ENCODE measurements at places on chromosomes 13 and 19.
A peak's percentile ranks its signal among the peaks of the same experiment; 100 is the strongest.

GRCh38 chr13:50152224-50152623, 137.0 kb downstream of the KCNRG start:
- DNase-seq: no peak
- no peak overlapping the region for H3K27ac ChIP-seq
- H3K4me1 ChIP-seq: no peaks in the 10 kb centered on the region
- no peaks in the 10 kb centered on the region for H3K27me3 ChIP-seq

DNA sequence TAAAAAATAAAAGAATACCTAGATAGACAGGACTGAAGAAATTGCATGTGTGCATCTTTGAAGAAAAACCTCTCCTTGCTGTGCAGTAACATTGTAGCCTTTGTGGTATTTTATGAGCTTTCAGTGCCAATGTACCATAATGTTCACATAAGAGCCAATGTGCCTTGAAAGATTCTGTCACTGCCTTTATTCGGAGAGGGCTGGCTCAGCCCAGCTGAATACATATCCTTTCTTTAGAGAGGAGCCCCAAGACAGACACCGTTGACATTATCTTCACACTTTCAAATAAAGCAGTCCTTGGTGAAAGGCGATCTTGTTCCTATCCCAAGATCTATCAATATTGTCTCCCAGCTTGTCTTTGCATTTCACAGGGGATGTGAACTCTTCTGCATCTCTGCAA, 18.5 kb upstream of the CNMD start:
- H3K4me3 ChIP-seq: no peak overlapping the region
- DNase-seq: no peak
- no peaks in the 10 kb centered on the region for H3K4me1 ChIP-seq
- no peak overlapping the region for H3K27ac ChIP-seq
- no peaks in the 10 kb centered on the region for H3K36me3 ChIP-seq

DNA sequence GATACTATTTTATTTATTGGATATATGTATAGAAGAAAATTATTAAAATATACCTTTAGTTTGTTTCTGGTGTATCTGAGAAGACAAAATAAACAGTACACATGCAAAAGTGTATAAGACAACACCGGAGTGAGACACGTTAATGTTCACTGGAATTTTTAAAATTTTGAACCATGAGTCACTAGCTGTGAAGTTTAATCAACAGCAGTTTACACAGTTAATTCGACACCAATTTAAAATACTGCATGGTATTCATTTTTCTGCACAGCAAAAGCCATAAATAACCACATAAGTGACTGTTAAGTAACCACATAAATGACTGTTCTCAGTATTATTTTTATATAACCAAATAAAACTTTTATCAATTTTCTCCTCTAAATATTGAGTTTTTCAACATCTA, 418.7 kb upstream of the NBEA start:
- no peak overlapping the region for H3K4me3 ChIP-seq
- no peaks in the 10 kb centered on the region for H3K27me3 ChIP-seq
- H3K36me3 ChIP-seq: no peaks in the 10 kb centered on the region
- H3K27ac ChIP-seq: no peak overlapping the region
- H3K4me1 ChIP-seq: no peaks in the 10 kb centered on the region

GRCh38 chr13:107864543-107865317, 350.6 kb downstream of the LIG4 start:
- no peak overlapping the region for H3K27ac ChIP-seq
- H3K4me1 ChIP-seq: no peaks in the 10 kb centered on the region
- no peak for DNase-seq
- peaks cover 10% of the 10 kb centered on the region for H3K27me3 ChIP-seq

GRCh38 chr13:99144306-99144705, 56.3 kb upstream of the UBAC2 start:
- DNase-seq: no peak
- H3K27me3 ChIP-seq: no peaks in the 10 kb centered on the region
- no peaks in the 10 kb centered on the region for H3K36me3 ChIP-seq
- no peaks in the 10 kb centered on the region for H3K4me1 ChIP-seq
- no peak overlapping the region for H3K4me3 ChIP-seq
- no peak overlapping the region for H3K27ac ChIP-seq

DNA sequence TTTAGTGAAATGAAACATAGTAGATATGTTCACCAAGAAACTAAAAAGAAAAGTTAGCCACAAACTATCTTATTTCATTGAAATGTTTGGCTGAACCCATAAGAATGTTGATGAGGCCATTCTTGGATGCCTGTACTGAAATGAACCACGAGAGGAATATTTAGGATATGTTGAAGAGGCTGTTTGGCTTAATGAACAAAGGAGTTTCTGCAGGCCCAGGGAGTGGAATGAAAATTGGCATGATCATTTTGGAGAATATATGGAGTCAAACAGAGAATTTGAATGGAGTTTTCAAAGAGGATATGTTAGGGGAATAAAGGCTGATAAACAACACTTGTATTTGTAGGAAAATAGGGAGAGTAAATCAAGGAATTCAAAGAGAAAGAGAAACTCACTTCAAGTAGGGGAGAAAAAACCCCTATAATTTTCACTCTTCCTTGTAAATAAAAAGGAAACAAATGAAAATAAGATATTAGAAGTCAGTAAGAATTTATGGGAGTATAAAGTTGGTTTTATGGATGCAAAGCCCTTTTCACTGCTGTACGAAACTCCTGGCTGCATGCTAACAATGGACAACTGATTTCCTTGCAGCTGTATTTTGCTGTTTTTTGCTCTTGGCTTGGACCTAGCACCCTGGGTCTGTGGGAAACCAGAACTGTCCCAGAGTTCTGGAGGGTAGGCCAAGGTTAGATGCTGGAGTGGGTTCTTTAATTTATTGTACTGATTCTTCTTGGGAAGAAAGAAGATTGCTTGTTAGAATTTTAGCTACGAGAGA, 36.5 kb downstream of the KL start:
- peaks cover 2% of the 10 kb centered on the region for H3K27me3 ChIP-seq
- no peaks in the 10 kb centered on the region for H3K36me3 ChIP-seq
- H3K4me1 ChIP-seq: no peaks in the 10 kb centered on the region
- H3K27ac ChIP-seq: no peak overlapping the region
- no peak overlapping the region for H3K4me3 ChIP-seq

GRCh38 chr13:99374169-99374991, 67.2 kb upstream of the GPR183 start:
- no peaks in the 10 kb centered on the region for H3K27me3 ChIP-seq
- no peak for DNase-seq
- H3K27ac ChIP-seq: peak overlapping the region; percentile 55
- no peaks in the 10 kb centered on the region for H3K36me3 ChIP-seq

GRCh38 chr19:47188507-47189033, 42.4 kb downstream of the BBC3 start:
- H3K27ac ChIP-seq: no peak overlapping the region
- H3K27me3 ChIP-seq: no peaks in the 10 kb centered on the region
- no peak overlapping the region for H3K4me3 ChIP-seq
- peaks cover 52% of the 10 kb centered on the region for H3K4me1 ChIP-seq
- no peaks in the 10 kb centered on the region for H3K36me3 ChIP-seq
- no peak for DNase-seq

- no peak within 1 kb of the TSS for H3K4me3 ChIP-seq
- no peaks in the 10 kb centered on the region for H3K36me3 ChIP-seq
- DNase-seq: no peak
These were observed at the start of the genes PEG3 and ZIM2 for GRCh38 chr19:56840451-56841192. Gene PEG3, minus strand, starts transcription at chr19:56840726. Its CDS starts 16,071 bp downstream, at chr19:56824655. Gene ZIM2, minus strand, starts transcription at chr19:56840726. Its CDS starts 16,449 bp downstream, at chr19:56824277.

- H3K27me3 ChIP-seq: no peaks in the 10 kb centered on the region
- H3K27ac ChIP-seq: no peak overlapping the region
- no peak overlapping the region for H3K4me3 ChIP-seq
- no peak for DNase-seq
These were observed 120.7 kb downstream of the RXFP2 start for GRCh38 chr13:31860002-31860401.

GRCh38 chr13:33279414-33280278, 5.9 kb downstream of the STARD13 start:
- DNase-seq: no peak
- no peaks in the 10 kb centered on the region for H3K36me3 ChIP-seq
- no peaks in the 10 kb centered on the region for H3K27me3 ChIP-seq
- no peaks in the 10 kb centered on the region for H3K4me1 ChIP-seq

DNA sequence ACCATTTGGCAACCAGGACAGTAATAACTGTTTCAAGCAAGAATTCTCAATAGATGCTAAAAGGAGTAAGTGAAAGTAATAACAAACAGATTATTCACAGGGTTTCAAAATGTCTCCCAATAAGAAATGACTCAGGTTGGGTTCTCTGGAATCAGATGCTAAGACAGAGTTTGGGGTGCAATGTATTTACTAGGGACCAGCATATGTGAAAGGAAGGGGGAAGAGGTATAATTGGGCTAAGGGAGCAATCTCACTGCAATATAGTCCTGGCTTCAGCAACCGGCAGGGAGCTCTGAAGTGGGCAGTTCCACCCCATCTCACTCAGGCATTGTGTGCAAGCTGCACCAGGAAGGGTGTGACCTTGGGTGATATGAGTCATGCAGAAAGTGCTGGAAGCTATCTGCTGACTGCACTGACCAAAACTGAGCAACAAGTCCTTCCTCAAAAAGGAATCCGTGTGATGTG, 23.4 kb downstream of the ZDHHC20 start:
- peak; percentile 4 for DNase-seq
- H3K27ac ChIP-seq: no peak overlapping the region
- no peak overlapping the region for H3K4me3 ChIP-seq

DNA sequence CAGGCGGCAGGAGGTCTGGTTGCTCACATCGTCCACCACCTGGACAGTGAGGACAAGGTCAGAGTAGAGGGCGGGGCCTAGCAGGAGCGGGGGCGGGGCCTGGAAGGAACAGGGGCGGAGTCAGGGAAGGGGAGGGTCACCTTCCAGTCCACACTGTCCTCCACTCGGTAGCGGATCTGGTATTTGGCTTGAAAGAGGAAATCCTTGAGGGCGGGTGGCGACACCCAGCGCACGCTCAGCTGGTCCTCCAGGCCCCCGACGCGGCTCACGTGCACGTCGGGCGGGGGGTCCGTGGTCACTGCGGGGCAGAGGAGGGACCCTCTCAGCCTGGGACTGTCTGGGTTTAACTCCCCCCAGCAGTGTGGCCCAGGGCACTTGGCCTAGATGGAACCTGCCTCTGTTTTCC, 8.2 kb downstream of the REX1BD start:
- peaks cover 12% of the 10 kb centered on the region for H3K4me1 ChIP-seq
- no peak overlapping the region for H3K27ac ChIP-seq
- DNase-seq: no peak

- no peak for DNase-seq
- no peaks in the 10 kb centered on the region for H3K27me3 ChIP-seq
- no peaks in the 10 kb centered on the region for H3K36me3 ChIP-seq
- no peak overlapping the region for H3K27ac ChIP-seq
- no peak overlapping the region for H3K4me3 ChIP-seq
These were observed 42.2 kb downstream of the COL4A1 start for GRCh38 chr13:110264685-110265275.

DNA sequence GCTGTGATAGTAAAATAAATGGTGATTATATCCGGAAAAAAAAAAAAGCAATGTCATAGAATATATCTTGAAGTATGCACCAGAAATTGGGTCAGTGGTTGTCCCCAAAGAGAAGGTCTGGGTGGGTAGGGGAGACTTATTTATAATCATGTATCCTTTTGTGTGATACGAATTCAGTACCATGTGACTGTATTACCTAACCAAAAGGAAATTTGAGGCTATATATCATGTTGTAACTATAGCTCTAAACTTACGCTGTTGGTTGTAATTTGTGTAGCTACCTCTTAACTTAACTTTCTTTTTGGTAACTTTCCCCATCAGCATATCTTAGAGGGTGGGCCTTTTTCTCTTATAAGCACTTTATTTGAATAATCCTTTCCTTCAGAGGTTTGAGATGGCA, 25.2 kb upstream of the KCTD4 start:
- no peak overlapping the region for H3K27ac ChIP-seq
- H3K27me3 ChIP-seq: no peaks in the 10 kb centered on the region
- H3K4me3 ChIP-seq: no peak overlapping the region

- no peaks in the 10 kb centered on the region for H3K27me3 ChIP-seq
- no peaks in the 10 kb centered on the region for H3K36me3 ChIP-seq
- no peak overlapping the region for H3K27ac ChIP-seq
- no peak for DNase-seq
- no peaks in the 10 kb centered on the region for H3K4me1 ChIP-seq
These were observed 457.2 kb downstream of the IRS2 start for GRCh38 chr13:109329175-109329574.

GRCh38 chr19:28949535-28949934, 263.4 kb downstream of the UQCRFS1 start:
- H3K27ac ChIP-seq: no peak overlapping the region
- H3K4me3 ChIP-seq: no peak overlapping the region
- no peaks in the 10 kb centered on the region for H3K4me1 ChIP-seq
- DNase-seq: no peak
- no peaks in the 10 kb centered on the region for H3K27me3 ChIP-seq
- H3K36me3 ChIP-seq: no peaks in the 10 kb centered on the region

DNA sequence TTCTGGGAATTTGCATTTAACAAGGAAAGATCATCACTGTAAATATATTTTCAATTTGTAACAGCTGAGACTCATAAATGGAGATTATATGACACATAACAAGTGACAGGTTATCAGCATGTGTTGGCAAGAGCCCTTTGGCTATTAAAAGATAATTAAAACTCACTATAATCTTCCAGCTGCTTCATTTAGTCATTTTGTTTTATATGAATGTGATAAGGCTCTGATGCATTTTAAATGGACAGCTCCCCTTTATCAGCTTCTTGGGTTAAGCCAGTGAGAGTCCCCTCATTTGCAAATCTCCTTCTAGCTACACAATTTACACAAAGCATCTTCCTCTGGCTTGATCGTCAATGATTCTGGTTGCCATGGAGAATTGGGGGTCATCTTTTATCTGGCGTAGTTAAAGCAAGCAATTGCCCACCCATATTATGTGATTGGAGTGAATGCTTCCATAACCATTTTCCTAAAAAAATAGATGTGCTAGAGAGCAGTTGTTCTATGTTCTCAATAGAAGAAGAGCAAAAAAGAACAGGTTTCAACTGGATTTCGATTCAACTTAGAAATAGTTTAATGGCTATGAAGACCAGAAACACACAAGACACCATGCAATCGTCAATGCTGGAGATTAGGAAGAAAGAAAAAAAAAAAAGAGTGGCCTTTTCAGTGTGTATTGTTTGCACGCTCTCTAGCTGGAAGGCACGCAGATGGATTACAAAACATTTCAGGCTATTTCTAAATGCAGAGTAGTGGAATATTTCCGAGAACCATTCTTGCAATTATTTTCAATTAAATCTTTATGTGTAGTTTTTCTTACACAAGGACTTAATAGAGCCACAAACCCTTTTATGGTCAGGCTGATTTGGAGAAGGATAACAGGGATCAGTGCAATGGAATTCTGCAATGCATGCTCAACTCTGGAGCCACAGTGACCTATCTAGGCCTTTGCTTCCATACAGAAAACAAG, 27.4 kb downstream of the STARD13 start:
- DNase-seq: no peak
- no peak overlapping the region for H3K4me3 ChIP-seq
